ENCODE measurements at places on chromosomes 3 and 15.

GRCh38 chr15:72919936-72920465 lies 132.3 kb upstream of the NEO1 start:
- DNase-seq, result no peak

- peak; percentile 6 for DNase-seq
Measured at GRCh38 chr15:35243758-35244157, 158.7 kb upstream of the NANOGP8 start.

GRCh38 chr15:52417957-52418356 lies 110.7 kb downstream of the MYO5A start:
- no peak for DNase-seq

DNA sequence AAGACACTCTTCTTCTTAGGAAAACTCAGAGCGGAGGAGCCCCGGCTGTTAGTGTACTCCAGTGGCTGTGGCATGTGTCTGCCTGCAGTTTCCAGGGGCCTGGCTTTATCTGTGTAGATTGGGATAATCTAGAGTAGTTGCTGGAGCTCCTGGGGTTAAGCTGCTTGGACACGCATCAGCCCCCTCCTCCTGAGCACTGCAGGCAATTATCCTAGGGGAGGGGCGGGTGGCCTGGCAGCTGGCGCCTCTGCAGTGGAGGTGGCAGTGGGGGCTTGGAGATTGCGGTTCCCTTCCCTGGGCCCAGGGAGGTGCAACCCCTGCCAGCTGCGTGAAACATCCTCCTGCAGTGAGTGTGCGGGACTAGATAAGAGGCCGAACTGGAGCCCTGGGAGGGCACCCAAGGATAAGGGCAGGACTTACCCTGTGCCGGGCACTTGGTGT lies 68.2 kb downstream of the EFCAB12 start:
- no peak for DNase-seq

GRCh38 chr15:36886701-36887100 lies 213.6 kb downstream of the MEIS2 start:
- no peak for DNase-seq

GRCh38 chr15:39296955-39297354 lies 283.9 kb upstream of the THBS1 start:
- no peak for DNase-seq

DNA sequence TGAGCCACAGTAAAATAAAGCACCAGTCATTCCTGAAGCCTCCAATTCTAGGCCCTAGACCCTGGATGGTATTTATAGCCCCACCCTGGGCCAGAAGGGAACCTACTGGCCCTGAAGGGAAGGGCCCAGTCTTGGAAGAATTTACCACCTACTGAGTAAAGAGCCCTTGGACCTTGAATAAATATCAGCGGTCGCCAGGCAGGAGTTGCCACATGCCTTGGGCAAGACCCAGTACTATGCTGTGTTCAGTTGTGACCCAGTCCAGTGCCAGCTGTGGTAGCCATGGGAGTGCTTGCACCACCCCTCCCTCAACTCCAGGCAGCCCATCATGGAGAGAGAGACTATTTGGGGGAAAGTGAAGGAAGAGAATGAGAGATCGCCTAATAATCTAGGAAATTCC lies 27.0 kb downstream of the NCBP2 start:
- no peak for DNase-seq

- DNase-seq, result peak; percentile 83
Measured at GRCh38 chr15:49718234-49718633, 97.4 kb downstream of the DTWD1 start.

DNA sequence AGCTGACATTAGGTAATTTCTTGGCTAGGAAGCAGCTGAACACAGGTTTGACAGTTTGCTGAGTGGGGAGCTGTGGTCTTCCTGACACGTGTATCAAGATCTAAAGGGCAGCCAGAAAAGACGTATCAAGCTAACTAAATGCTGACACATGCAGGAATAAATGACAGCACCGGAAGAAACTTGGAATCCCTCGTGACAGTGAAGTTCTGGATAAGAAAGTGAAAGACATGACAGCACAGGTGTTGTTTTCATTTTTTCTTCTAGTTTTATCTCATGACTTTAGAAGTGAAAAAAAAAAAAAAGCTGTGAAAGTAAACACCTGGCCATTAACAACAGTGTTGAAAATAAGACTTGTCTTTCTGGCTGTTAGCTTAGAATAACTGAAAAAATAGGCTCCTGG lies 48.7 kb downstream of the FGF7 start:
- DNase-seq, result no peak

DNA sequence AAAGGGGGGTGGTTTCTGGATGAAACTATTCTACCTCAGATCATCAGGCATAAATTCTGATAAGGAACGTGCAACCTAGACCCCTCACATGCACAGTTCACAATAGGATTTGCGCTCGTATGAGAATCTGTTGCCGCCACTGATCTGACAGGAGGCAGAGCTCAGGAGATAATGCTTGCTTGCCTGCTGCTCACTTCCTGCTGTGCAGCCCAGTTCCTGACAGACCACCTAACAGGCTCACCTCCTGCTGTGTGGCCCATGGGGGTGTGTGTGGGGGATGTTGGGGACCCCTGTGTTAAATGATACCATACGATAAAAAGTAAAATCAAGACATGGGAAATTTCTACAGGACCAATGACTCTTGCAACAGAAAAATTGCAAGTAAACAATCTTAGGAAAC lies 24.0 kb downstream of the CP start:
- DNase-seq, result no peak

- DNase-seq, result no peak
Measured at GRCh38 chr15:72201391-72201921, 3.9 kb upstream of the GRAMD2A start.

GRCh38 chr15:93865586-93865985 lies 365.8 kb upstream of the MCTP2 start:
- DNase-seq, result no peak

DNA sequence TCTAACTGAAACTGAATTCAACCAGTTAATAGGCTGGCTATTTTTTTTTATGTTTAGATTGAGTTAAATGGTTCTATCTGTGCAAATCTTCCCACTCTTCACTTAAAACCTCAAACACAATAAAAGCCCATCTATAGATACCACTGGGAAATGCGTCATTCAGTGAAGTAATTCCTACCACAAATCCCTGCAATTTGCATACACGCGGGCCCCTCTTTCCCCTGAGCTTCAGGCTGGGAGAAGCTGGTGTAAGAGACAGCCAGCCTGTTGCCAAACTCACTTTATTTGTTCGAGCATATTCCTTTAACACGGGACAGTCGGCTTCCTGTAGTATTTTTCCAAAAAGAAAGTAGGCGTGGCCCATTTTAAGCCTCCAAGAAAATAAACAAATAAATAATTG lies 26.0 kb upstream of the MCTP2 start:
- peak; percentile 78 for DNase-seq

- DNase-seq, result no peak
Measured at GRCh38 chr3:140343211-140344081, 334.4 kb upstream of the TRIM42 start.

DNA sequence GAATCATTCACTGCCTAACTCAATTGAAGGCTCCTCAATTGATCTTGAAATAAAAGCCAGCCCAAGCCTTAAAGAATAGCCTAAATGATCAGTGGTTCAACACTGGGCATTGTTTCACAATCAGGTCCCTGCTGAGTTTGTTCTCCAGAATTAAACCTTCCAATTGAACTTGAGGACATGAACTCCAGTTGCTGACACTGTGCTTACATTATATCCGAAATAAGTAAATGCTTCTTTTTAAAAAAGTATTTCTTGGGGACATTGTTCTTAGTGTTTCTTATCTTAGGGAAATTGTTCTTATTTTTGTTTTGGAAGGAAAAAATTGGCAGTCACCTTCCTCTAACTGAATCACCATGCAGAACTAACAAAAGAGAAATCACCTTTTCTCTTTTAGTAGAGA lies 450.2 kb downstream of the RBMS3 start:
- DNase-seq, result no peak

DNA sequence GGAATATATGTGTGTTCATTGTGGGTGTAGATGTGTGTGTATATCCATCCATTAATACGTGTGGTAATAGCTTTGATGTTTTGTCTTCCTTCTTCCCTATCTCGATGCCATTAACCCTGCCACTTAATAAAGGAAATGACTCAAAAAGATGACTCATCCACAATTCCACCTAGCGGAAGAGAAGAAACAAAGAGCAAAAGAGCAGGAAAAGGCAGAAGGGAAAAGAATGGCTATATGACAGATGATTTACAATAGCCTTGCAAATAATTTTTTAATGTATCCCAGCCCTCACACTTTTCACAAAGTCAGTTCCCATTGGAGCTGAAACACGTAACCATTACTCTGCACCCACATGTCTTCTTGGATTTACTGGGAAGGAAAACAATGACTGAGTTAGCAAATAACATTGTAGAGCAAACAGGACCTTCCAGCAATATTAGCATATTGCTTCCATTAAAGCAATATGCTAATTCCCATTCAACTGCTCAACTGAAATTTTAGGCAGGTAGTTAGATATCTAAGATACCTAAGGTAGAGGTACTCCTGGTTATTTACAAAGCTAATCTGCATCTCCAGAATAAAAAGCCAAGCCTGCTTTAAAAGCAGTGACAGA lies 197.2 kb downstream of the KCNAB1 start:
- peak; percentile 22 for DNase-seq

DNA sequence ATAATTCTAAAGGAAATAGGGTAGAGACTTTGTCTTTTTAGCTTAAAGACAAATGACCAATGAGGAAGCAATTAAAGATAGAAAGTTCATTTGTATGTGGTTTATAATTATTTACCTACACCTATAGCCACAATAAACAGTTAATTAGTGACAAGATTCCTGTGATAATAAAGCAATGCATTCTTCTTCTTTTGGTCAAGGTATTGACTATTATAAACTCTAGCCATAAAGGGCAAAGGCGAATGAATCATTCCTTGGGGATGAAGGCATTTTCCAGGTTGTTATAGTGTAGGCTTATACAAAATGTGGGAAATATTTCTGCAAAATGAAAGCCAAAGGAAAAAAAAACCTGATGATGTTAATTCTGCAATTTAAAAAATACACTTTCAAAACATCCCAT lies 115.4 kb downstream of the PLD1 start:
- DNase-seq, result no peak

DNA sequence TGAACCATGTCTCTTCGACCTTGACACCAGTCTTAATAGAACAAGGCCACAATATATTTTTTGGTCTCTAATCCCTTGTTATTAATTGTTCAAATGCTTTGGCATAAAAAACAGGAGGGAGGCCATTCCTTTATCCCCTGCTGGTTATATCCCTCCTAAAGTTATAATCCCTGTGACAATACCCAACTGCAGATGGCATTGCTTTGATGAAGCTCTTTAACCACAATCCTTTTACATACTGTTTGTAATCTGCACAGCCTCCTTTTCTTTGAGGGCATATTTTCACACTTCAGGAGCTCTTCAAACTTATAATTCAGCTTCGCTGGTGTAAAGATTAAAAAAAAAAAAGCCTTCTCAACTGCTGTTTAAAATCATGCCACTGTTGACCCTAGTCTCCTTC lies 919.0 kb downstream of the EPHA3 start:
- DNase-seq, result no peak

Data from AG10803 (cell line).